Fibroblast of skin of left quadriceps (primary cell): ENCODE measurements at places on chromosomes 11 and 22.
A peak's percentile ranks its signal among the peaks of the same experiment; 100 is the strongest.

- DNase-seq = no peak
Observed at GRCh38 chr11:24496386-24496735, 492 bp upstream of the LUZP2 start.

GRCh38 chr11:95360377-95361075 lies 129.5 kb upstream of the SESN3 start:
- no peak for DNase-seq

- no peak for DNase-seq
Observed at GRCh38 chr11:134260503-134260902, 7.1 kb downstream of the ACAD8 start.

GRCh38 chr22:28801845-28802594 lies 1.7 kb upstream of the XBP1 start:
- DNase-seq = no peak

- no peak for DNase-seq
Observed at GRCh38 chr22:47423861-47424820, 661.7 kb downstream of the TBC1D22A start.

DNA sequence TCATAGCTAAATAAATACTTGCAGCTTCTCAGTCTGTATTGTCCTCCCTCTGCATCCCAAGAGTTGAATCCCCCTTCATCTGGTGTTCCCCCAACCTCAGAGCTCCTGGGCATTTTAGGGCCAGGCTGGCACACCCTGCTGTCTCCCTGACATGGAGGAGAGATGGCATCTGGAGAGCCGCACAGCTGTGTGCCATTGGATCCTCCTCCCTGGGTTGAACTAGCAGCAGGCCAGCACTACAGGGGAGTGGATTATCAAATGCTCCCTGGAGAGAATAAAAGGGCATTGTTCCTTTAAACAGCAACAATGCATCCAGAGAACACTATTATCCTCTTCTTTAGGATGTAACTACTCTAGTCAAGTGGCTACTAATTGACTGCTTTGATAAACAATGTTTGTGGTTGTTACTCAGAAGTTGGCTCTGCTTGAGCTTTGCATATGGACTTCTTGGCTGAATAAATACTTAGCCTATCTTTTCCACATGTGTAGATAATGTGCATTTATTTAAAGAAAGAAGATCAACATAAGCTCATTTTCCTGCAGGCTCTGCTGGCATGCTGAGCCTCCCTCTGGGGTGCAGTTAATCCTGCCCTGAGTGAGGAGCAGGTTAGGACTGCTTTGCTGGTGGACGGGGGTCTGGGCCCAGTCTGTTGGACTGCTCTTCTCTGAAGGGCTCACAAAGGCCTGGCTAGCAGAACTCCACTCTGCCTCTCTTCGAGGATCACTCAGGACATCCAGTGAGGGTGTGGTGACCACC lies 897.2 kb downstream of the TBC1D22A start:
- no peak for DNase-seq

DNA sequence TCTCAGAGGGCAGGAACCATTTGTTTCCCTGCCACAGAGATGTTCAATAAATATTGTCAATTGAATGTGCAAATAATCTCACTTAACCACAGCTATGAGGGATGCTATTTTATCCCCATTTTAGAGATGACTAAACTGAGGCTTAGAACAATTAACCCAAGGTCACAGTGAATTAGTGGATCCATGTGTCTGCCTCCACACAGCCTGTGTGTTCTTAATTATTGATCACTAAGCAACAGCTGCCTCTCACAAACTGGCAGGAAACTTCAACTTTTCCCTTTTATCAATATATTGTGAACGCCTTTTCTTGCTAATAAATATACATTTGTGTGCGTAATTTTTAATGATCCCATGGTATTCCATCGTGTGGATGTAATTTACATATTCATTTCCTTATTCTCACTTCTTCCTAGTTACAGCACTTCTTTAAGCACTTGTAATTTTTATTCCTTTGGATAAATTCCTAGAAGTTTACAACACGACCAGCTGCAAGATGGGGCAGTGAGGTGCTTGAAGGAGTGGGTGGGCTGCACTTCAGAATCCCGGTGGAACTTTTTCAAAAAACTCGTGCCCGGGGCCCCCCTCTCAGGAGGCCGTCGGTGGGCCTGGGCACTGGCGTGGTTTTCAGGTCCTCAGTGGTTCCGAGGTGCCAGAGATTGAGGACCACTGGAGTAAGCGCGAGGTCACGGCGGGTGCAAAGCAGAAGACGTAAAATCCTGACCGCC lies 915 bp upstream of the SREBF2 start:
- no peak for DNase-seq

- DNase-seq = no peak
Observed at GRCh38 chr22:28171712-28172111, 252.7 kb upstream of the PITPNB start.

GRCh38 chr22:37052386-37053309 lies 1.1 kb downstream of the KCTD17 start:
- DNase-seq = no peak

DNA sequence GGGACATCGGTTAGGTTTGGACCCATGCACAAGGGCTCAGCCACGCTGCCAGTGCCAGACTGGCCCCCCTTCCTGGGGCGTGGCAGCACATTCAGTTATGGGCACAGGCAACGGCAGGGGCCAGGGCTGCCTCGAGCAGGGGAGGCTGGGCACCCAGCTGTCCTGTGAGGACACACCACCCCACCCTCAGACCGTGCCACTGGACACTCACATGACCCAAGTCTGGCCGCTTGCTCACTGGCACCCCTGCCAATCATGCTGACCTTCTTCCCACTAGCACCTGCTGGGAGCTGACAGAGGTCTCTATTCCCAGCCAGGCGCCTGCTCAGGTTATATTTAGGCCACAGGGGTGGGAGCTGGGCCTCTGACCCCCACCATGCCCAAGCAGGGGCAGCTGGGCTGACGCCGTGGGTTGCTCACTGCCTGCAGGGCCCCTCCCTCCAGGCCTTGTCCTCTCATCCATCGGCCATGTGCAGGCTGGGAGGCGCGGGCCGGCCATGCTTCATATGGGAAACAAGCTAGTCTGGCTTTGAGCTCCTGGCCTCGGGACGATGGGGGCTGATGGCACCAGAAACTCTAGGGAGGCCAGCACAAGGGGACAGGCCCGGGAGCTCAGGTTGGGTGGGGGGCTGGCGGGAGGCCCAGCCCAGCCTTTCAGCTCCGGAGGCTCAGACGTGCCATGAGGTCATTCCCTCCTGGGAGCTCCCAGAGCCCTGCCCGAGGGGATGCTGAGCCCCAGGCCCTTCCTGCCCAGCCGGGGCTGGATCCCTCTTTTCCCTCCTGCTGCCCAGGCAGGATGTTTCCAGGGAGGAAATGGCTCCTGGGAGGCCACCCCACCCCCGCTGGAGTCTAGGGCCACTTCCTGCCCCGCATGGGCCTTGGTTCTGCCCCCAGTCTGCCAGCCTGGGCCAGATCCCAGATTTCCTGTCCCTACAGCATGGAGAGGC lies 15.2 kb upstream of the TBX1 start:
- DNase-seq = no peak

DNA sequence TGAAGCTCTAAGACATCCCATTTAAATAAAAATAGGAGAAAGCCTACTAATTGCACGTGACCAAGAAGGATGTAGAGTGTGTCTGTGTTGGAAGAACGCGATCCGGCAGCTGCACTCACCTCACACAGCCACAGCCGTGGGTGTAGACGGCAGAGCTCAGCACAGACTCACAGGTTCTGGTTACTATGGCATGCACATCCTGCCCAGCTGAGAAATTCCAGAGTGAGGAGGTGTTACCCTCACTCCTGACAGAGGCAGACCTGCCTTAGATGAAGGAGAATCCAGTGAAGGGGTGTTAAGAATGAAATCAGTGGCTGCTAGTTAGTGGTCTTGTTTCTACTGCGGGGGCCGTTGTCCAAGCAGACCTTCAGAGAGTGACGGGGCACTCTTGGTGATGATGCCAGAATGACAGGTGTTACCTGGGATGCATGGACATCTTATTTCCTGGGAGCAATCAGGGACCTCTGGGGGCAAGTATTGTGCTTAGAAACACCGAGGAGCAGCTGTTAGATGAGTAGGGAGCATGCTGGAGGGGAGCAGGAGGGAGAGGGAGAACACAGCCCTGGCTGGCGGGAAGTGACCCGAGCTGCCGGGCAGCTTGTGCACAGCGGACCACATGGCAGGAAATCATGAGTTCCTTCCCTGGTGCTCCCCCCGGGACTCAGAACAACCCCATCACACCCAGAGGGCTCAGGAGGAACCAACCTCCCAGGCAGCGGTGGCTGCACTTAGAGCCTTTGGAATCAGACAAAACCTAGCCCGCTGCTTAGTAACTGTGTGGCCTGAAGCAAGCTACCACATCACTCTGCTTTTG lies 12.3 kb downstream of the KCNJ5 start:
- DNase-seq = no peak

- DNase-seq = no peak
Observed at GRCh38 chr11:1879342-1879940, 12.3 kb downstream of the PRR33 start.

DNA sequence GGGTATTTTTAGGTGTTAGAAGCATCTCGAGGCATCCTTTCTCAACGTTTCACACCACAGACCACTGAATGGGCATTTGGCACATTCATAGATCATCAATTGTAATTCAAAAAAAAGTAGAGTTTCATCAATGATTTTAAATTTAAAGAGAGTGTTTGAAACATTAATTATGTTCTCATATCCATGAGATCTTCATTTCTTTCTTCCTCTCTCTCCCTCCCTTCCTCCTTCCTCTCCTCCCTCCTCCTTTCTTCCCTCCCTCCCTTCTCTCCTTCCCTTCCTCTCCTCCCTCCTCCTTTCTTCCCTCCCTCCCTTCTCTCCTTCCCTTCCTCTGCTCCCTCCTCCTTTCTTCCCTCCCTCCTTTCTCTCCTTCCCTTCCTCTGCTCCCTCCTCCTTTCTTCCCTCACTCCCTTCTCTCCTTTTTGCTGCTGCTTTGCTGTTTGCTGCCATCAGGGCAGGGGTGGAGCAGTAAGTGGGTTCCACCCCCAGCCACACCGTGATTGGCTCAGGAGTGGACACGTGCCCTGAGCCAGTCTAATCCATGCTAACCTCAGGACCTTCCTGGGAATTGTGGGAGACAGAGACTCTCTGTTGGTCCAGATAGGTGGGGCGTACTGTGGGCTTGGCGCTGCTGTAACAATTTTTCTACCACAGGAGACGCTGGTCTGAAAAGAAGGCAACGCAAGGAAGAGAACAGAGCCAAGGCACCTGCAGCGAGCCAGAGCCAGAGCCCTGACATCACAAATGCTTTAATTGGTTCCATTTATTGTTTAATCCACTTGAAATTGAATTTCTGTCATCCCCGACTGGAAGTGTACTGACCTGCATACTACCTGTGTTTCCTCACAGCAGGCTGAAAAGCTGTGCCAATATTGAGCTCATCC lies 33.7 kb upstream of the APOBEC3A start:
- DNase-seq = peak; percentile 59

- DNase-seq = no peak
Observed at GRCh38 chr11:33967451-33967850, 75.6 kb upstream of the LMO2 start.

GRCh38 chr11:92843455-92843854 lies 126.0 kb upstream of the MTNR1B start:
- no peak for DNase-seq

GRCh38 chr11:103826856-103827255 lies 209.6 kb upstream of the DDI1 start:
- no peak for DNase-seq

GRCh38 chr11:115676206-115676605 lies 172.0 kb upstream of the CADM1 start:
- DNase-seq = no peak

GRCh38 chr11:60367009-60367408 lies 11.3 kb upstream of the MS4A7 start:
- DNase-seq = no peak

DNA sequence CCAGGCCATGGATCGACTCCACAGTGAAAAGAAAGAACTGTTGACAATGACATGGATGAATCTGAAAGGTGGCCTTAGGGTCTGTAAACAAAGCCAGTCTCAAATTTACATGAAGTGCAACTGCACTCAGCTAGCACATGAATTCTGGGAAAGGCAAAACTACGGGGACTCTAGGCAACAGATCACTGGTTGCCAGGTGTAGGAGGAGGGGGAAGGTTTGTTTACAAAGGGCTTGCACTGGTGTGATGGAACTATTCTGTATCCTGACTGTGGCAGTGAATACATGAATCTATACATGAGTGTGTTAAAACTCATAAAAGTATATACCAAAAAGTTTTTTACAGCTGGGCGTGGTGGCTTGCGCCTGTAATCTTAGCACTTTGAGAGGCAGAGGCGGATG lies 27.3 kb downstream of the ALX4 start:
- no peak for DNase-seq

- peak; percentile 0 for DNase-seq
Observed at GRCh38 chr11:56624661-56625110, 10.0 kb upstream of the OR5M1 start.

DNA sequence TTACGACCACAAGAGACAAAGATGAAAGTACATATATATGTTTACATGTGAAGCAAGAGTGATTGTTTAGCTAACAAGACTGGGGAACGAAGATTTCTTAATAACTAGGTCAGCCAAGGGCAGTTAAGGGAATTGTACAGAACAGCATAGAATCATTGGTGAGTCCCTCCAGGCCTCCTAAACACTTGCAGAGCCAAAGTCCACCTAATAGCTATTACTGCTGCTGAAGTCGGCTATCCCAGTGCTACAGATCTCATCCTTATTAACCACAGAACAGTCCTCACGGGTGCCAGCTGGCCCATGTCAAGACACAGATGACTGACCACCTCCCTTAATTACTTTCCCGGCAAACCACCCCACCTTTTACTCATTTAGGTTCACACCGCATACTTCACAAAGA lies 68.5 kb upstream of the OPCML start:
- no peak for DNase-seq

DNA sequence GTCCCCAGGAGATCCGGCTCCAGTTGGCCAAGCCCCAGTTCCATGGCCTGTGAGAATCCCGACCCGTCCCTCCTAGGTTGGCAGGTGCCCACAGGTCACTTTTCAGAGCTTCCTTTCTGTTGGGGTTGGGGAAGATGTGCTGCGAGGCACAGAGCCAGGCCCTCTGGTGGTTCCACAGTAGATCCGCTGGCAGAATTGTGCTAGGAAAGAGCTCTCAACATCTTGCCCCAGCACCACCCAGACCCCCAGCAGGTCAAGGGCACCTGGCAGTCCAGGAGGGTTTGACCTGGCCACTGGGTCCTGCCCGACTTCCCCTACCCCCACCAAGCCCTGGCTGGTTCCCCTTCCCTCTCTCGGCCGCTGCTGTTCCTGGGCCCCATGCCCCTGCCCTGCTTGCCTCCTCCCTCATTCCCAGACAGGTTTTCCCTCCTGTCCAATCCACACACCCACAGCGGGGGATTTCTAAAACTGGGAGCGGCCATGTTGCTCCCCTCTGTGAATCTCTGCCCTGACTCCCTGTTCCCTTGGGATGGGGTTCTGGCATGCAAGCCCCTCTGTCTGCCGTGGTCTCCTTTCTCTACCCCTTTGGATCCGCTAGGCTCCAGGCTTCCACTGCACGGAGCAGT lies 26.2 kb upstream of the GCAT start:
- no peak for DNase-seq

GRCh38 chr11:19382131-19382611 lies 141.4 kb upstream of the E2F8 start:
- no peak for DNase-seq

DNA sequence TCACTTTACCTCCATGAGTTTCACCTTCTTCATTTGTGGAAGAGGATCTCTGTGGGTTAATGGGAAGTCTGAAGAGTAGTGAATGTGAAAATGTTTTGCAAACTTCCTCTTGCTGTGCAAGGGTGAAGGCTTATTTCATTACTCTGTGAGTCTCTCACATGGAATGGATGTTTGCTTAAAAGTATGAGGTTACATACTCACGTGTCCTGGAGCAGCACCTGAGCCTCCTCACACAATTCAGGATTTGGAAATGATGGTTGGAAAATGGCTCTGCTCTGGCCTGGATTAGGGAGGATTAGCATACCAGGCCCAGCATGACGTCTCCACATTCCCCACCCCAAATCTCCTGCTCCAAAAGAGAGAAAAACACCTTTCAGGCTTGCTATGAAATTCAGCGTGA lies 4.8 kb downstream of the GRAMD1B start:
- no peak for DNase-seq
